ENCODE measurements at places on chromosomes 16 and 17. TPM values are rescaled to one million over a fixed set of nuclear protein-coding genes. Genes with fewer than 3 reads are reported as not detected.
A peak's percentile ranks its signal among the peaks of the same experiment; 100 is the strongest.

DNA sequence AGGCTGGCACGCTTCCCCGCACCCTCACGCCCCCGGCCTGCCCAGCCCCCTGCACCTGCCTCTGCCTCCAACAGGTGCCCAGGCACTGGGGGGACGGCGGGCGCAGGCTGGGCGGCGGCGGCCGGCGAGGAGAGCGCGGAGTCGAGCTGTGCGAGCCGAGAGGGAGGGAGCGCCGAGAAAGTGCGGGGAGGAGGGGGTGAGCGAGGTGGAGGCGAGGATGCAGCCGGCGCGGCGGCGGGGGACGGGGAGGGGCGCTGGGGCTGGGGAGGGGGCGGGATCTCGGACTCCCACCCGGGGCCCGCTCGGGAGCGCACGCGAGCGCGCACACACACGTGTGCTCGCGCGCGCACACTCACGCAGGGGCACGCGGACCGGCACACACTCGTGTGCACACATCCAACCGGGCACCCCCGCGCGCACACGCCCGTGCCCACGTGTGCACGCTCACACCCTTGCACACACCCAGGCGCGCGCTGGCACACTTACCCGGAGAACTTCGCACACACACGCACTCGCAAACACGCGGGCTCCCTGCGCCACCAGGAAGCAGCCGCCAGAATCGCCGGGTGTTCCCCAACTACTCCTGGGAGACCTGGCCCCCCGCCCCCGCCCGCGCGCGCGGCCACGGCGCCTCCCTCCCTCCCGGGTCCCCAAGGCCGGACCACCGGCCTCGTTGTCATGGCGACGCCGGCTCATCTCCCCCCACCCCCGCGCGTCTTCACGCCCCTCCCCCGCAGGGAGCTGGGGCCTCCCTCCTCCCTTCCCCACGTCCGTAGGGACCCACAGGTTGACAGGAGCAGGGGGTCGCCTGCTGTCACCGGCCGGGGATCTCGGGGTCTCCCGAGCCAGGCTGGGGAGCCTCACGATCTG is at the start of gene DOC2A:
TSS of gene DOC2A (minus strand) at position 184 of the 870 bp plus-strand sequence. CDS start 805 bp downstream, outside the sequence.
- H3K27me3 ChIP-seq: peaks cover 16% of the 10 kb centered on the region
- H3K36me3 ChIP-seq: no peaks in the 10 kb centered on the region
- no peak within 1 kb of the TSS for H3K27ac ChIP-seq
- no peak for DNase-seq

DNA sequence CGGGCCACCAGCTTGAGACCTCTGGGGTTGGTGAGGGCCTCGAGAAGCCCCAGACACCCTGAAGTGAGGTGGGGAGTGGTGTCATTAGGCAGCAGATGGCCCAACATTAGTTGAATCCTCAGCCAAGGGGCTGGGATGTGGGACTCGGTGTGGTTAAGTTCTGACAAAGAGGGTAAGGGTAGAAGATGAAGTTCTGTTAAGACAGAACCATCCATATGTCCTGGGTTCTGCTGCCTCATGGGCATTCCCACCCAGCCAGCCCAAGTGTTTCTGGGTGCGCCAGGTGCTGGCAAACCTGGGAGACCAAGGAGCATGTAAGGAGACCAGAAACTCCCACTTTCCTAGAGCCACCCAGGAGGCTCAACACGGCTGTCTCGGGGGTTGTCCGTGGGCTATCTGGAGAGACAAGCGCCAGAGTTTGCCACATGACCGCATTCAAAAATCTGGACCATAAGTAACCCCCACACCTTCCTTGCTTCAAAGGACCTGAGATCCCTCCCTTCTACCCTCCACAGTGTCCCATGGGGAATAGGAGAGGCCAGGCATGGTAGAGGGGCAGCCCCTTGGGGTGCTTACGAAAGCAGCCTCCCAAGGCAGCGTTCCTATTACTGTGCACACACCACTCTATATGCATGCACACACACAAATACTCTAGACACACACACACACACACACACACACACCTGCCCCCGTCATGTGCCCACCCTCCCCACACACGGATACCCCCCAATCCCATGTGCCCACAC is 128.7 kb downstream of the C16orf78 start:
- no peak for DNase-seq
- H3K27me3 ChIP-seq: peaks cover 41% of the 10 kb centered on the region
- no peak overlapping the region for H3K4me3 ChIP-seq
- no peaks in the 10 kb centered on the region for H3K4me1 ChIP-seq
- no peaks in the 10 kb centered on the region for H3K36me3 ChIP-seq

SLFN14 gene
- total RNA-seq: not detected

- DNase-seq: peak; percentile 65
- no peak overlapping the region for H3K4me3 ChIP-seq
- no peaks in the 10 kb centered on the region for H3K4me1 ChIP-seq
- no peaks in the 10 kb centered on the region for H3K27me3 ChIP-seq
- peaks cover 30% of the 10 kb centered on the region for H3K36me3 ChIP-seq
Measured at GRCh38 chr17:18246880-18247612, 11.5 kb downstream of the FLII start.

GPRC5C gene
- 32.4 TPM for total RNA-seq

LRRC36 gene
- not detected for total RNA-seq

DNA sequence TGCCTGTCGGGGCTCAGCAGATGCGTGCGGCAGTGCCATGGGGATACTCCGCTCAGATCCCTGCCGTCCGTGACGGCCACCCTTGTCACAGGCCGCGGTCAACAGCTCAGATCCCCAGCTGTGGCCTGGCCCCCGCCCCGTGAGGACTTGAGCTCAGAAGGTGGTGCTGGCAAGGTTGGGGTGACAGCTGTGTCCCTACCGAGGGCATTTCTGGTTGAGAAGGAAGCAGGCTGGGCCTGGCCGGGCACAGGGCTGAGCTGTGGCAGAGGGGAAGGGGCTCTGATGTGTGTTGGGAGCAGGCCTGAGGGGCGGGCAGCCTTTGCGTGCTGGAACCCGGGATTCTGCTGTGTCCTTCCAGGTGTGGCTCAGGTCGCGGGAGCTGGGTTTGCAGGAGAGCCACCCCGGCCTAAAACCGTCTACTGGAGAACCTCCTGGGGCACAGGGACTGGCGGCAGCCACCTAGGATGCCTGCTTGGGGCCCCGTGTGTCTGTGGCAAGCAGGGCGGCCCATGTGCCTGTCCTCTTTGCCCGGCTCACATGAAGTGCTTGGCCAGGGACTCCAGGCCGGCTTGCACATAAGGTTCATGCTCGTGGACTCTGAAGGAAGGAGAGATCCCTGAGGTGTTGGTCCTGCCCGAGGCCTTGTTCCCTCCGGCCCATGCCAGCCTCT is 5.1 kb downstream of the UBE2I start:
- no peak overlapping the region for H3K4me3 ChIP-seq
- H3K36me3 ChIP-seq: peaks cover 27% of the 10 kb centered on the region
- H3K4me1 ChIP-seq: peaks cover 14% of the 10 kb centered on the region
- no peak for DNase-seq
- H3K27me3 ChIP-seq: no peaks in the 10 kb centered on the region
- no peak overlapping the region for H3K27ac ChIP-seq

DNA sequence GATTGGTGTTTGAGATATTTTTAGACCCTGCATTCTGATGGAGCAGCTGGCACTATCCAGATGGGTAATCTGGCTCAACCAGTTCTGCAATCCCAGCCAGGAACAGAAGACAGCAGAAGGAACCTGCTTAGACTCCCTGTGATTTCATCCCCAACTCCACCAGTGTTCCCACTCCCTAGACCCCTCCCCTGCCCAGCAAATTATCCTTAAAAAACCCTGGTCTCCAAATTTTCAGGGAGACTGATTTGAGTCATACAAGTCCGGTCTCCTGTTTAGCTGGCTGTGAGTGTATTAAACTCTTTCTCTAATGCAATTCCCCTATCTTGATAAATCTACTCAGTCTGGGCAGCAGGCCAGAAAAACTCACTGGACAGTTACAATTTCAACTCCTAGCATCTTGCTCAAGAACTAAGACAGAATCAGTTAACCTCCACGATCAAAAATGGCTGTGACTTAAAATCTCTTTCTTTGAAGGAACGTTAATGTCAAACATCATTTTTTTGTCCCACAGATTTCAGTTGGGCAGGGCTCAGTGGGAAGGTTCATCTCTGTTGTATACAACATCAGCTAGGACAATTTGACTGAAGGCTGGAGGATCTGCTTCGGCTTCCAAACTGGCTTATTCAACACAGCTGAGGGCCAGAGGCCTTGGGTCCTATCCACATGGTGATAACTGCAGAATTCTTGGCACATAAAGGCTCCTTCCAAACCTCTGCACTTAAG is 4.9 kb upstream of the RBL2 start:
- peak overlapping the region; percentile 30 for H3K27ac ChIP-seq
- no peaks in the 10 kb centered on the region for H3K27me3 ChIP-seq
- peak overlapping the region; percentile 25 for H3K4me3 ChIP-seq

CCL14 gene
- not detected for total RNA-seq

GRCh38 chr17:18315562-18315922 is 449 bp downstream of the SMCR8 start:
- peak overlapping the region; percentile 84 for H3K4me3 ChIP-seq
- peak overlapping the region; percentile 73 for H3K27ac ChIP-seq
- peaks cover 42% of the 10 kb centered on the region for H3K4me1 ChIP-seq
- no peaks in the 10 kb centered on the region for H3K27me3 ChIP-seq
- DNase-seq: no peak

GRCh38 chr17:57645950-57646665 is 99.0 kb downstream of the CCDC182 start:
- H3K27ac ChIP-seq: no peak overlapping the region
- H3K27me3 ChIP-seq: peaks cover 14% of the 10 kb centered on the region
- H3K4me3 ChIP-seq: no peak overlapping the region
- H3K36me3 ChIP-seq: no peaks in the 10 kb centered on the region
- H3K4me1 ChIP-seq: no peaks in the 10 kb centered on the region
- DNase-seq: no peak

DNA sequence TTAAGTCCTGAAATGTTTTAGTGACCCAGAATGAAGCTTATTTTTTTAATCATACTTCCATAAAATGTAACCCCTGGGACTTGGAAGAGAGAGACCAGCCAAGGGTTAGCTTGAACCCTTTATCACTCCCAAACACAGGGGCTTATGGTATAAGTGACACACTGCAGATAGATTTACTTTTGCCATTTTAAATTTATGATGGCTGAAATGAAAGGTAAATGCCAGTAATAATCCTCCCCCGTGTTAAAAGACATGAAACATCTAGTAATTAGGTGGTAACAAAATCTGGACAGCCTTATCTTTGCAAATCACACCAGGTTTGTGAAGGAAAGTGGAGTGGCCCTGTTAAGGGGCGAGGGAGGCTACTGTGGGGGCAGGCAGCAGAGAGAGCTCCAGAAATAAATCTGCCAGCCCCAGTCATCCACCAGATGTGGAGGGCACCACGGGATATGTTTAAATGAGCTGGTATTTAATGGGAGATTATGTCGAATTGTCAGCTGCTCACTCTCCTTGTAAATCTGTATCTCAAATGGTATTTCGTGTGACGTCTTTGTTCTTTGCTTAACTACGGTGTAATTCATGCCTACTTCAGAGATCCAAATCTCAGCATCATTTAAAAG is 326.5 kb downstream of the WWOX start:
- H3K36me3 ChIP-seq: no peaks in the 10 kb centered on the region
- no peak overlapping the region for H3K27ac ChIP-seq
- H3K4me1 ChIP-seq: no peaks in the 10 kb centered on the region
- no peak overlapping the region for H3K4me3 ChIP-seq
- H3K27me3 ChIP-seq: no peaks in the 10 kb centered on the region

PRR29 gene
- total RNA-seq: 2.4 TPM

GRCh38 chr17:79148584-79148983 is 74.0 kb downstream of the ENGASE start:
- H3K4me1 ChIP-seq: no peaks in the 10 kb centered on the region
- H3K4me3 ChIP-seq: no peak overlapping the region
- H3K27ac ChIP-seq: no peak overlapping the region
- no peak for DNase-seq

NRN1L gene
- total RNA-seq: 1.3 TPM

- no peak overlapping the region for H3K27ac ChIP-seq
- no peaks in the 10 kb centered on the region for H3K27me3 ChIP-seq
- no peak for DNase-seq
- H3K36me3 ChIP-seq: no peaks in the 10 kb centered on the region
- H3K4me3 ChIP-seq: no peak overlapping the region
Measured at GRCh38 chr16:17512636-17513220, 42.0 kb upstream of the XYLT1 start.

DNA sequence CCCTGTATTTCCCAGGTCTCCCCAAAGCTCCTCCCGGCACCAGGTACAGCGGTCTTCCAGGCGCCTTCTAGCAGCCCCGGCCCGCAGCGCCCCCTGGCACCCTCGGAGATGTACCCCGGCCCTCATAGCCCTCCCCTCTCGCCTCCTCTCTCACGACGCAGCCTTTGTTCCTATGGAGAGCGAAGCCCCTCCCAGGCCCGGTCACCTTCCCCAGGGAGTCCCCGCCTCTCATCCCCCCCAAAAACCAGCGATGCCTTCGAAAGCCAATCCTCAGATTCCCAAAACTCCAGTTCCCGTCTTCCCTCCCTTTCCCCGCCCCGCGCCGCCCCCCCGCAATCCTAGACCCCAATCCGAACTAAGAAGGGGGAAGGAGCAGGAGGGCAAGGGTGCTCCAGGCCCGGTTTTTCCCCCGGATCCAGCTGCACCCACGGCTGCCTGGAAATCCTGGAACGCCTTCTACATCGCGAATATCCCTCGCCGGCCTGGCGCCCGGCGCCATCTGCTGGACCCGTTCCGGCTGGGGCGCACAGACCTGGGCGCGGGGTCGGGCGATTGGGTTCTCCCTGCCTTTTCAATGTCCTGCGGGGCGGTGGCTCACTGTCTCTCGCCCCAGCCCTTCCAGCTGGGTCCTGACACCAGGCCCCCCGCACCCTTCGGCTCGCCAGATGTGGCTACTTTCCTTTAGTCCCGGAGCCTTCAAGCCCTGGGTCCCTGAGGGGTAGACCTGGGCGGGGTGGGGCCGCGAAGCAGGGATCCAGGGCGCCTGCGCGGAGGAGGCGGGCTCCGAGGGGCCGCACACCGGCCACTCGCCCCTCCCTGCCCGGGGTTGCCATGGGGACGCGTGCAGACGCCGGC is at the start of gene DNAH2:
TSS of gene DNAH2 (plus strand) at position 844 of the 855 bp plus-strand sequence. CDS start 1,991 bp downstream, outside the sequence.
- peak; percentile 91 for DNase-seq
- no peaks in the 10 kb centered on the region for H3K27me3 ChIP-seq
- H3K4me1 ChIP-seq: peaks cover 7% of the 10 kb centered on the region
- peak within 1 kb of the TSS; percentile 67 for H3K4me3 ChIP-seq

DNA sequence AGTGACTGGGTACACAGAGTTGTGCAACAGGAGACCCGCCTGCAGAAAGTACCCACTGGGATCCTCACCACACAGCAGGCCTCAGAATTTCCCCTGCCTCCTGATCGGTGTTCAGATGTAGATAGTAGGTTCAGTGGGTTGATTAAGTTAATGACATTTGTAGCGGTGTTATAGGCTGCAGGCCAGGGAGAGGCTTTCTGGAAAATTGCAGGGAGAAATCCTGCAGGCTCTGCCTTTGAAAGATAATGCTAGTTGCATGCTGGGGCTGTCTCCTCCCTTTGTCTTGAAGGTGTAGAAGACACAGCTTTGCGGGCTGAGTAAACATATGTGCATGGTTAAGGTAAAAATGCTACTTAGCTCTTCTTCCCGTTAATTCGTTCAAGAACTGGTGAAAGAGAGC is 406.3 kb upstream of the RBFOX1 start:
- no peaks in the 10 kb centered on the region for H3K4me1 ChIP-seq
- H3K36me3 ChIP-seq: no peaks in the 10 kb centered on the region
- DNase-seq: no peak
- H3K4me3 ChIP-seq: no peak overlapping the region
- peaks cover 31% of the 10 kb centered on the region for H3K27me3 ChIP-seq
